ENCODE measurements at places on chromosomes 3 and 15.

- DNase-seq = no peak
These were observed 27.9 kb downstream of the MED12L start for GRCh38 chr3:151113343-151113742.

- no peak for DNase-seq
These were observed 122.9 kb downstream of the AKAP13 start for GRCh38 chr15:85503151-85503799.

- no peak for DNase-seq
These were observed 173.6 kb upstream of the PFN2 start for GRCh38 chr3:150144191-150144708.

DNA sequence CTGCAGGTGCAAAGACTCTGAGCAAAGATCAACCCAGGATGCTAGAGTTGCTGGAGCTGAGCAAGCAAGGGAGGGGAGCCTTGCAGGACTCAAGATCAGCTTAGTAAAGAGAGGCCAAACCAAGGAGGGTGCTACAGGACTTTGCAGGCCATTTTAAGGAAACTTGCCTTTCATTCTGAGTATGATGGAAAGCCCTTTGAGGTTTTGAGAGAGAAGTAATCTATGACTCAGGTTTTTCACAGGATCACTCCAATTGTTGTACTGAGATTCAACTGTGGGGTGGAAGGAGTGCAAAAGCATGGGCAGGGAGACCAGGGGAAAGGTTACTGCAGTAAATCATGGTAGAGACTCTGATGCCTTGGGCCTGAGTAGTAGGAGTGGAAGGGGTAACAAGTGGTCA is 260.4 kb upstream of the GPR149 start:
- DNase-seq = no peak

GRCh38 chr3:66115858-66116654 is 77.3 kb upstream of the MAGI1 start:
- DNase-seq = no peak

DNA sequence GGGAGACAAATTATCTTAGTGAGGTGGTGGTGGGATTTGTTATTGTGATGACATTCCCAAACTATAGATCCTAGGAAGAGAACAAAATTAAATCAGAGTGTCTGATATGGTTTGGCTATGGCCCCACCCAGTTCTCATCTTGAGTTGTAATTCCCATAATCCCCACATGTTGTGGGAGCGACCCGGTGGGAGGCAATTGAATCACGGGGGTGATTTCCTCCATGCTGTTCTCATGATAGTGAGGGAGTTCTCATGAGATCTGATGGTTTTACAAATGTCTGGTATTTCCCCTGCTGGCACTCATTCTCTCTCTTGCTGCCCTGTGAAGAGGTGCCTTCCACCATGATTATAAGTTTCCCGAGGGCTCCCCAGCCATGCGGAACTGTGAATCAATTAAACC is 62.0 kb downstream of the RPL22L1 start:
- DNase-seq = no peak

GRCh38 chr15:85580879-85581278 is 200.5 kb downstream of the AKAP13 start:
- no peak for DNase-seq

- no peak for DNase-seq
These were observed 34.3 kb downstream of the U2SURP start for GRCh38 chr3:143035466-143036211.

GRCh38 chr15:44033894-44034293 is 161.2 kb downstream of the FRMD5 start:
- no peak for DNase-seq

DNA sequence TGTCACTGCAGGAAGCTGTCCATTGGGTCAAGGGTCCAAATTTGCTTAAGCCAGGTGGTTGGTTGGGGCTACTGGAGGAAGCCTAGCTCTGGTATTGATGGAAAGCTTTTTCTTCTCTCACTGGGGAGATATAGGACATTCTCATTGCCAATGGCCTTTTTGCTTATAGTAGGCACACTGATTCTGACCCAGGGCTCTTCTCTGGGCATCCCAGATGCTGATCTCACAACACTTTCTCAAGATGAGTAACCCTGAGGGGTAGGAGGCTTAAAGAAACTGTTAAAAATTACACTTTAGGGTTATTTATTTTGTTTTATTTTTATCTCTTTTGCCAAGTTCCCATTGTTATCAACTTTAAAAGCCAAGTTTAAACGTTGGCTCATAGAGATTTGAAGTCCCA is 337.8 kb downstream of the LRRC3B start:
- no peak for DNase-seq

- DNase-seq = no peak
These were observed 130.8 kb upstream of the TSPAN3 start for GRCh38 chr15:77201665-77202064.

GRCh38 chr3:58063022-58063815 is 55.0 kb downstream of the FLNB start:
- DNase-seq = no peak

GRCh38 chr15:74222240-74223119 is 13.6 kb upstream of the CCDC33 start:
- no peak for DNase-seq

DNA sequence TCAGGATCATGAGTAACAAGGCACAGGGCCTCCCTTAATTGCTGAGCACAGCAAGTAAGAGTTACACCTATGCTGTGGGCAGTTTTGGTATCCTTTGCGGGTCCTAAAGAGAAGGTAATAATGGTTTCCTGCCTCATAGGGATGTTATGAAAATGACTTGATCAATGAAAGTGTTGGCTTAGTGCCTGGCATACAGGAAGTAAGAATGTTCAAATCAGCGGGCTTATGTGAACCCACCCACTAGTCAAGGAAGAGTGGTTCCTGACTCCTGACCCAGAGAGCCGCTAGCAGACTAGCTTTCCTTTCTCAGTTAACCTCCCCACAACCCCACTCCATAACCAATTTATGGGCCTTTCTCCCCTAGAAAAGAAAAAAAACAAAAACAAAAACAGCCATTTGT is 5.2 kb upstream of the ADAMTS9 start:
- no peak for DNase-seq

DNA sequence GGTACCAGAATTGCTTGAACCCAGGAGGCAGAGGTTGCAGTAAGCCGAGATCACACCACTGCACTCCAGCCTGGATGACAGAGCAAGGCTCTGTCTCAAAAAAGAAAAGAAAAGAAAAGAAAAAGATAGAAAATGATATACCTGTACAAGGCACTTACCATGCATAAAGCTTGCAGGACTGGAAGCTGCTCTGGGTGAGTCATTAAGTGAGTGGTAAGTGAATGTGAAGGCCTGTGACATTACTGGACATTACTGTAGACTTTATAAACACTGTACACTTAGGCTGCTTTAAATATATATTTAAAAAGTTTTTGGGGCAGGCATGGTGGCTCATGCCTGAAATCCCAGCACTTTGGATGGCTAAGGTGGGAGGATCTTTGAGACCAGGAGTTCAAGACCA is 99.2 kb downstream of the SLMAP start:
- DNase-seq = no peak

DNA sequence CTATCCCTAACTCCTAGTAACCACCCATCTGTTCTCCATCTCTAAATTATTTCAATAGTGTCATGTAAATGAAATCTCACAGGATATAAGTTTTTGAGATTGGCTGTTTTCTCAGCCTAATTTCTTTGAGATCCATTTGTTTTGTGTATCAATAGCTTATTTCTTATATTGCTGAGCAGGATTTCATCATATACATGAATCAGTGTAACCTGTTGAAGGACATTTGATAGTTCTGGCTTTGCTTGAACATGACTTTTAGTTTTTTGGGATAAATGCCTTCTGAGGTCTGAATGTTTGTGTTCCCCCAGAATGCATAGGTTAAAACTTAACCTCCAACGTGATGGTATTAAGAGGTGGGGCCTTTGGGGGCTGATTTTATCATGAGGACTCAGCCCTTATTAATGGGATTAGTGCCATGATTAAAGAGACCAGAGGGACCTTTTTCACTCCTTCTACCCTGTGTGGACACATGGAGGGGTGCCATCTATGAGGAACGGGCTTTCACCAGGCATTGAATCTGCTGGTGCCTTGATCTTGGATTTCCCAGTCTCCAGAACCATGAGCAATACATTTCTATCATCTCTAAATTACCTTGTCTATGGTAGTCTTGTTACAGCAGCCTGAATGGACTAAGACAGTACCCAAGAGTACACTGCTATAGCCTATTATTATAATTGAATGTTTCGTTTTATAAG is 118.3 kb downstream of the FNDC3B start:
- DNase-seq = no peak

- DNase-seq = no peak
These were observed 91.8 kb downstream of the RYR3 start for GRCh38 chr15:33402600-33402999.

- no peak for DNase-seq
These were observed 85.2 kb upstream of the CHL1 start for GRCh38 chr3:111143-112069.

- no peak for DNase-seq
These were observed 1433.9 kb upstream of the CADM2 start for GRCh38 chr3:83524901-83525300.

DNA sequence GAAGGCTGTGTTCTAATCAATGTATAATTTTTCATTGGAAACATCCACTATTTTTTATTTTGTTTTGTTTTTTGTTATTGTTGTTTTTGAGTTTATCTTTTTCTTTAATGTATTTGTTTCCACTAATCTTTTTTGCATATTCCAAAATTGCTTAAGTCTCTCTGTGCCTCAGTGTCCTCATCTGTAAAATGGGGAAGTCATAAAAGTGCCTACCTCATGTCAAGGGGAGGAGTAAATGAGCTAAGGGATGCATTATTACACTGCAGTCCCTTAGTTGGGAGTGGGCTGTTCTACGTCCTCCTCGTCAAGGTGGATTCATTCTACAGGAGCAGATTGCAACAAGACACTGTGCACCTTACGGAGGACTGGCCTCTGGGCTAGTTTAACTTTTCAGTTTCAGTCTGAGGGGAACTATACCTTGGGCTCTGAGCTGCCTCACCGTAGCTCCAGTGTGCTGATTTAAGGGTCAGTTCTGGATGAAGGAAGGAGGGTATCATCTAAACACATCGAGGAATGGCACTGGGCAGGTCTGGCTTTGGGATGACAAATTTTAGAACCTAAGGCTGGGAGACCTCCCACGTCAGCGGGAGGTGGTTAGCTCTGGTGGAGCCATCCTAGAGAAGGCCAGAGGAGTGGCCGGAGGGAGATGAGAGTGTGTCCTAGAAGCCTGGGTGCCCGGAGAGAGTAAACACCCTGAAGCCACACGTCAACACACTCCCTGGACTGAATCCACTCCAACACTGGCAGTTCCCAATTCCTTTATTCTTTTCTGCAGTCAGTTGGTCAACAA is 5.1 kb upstream of the SRP14 start:
- no peak for DNase-seq

- DNase-seq = no peak
These were observed 915 bp upstream of the APH1B start for GRCh38 chr15:63276342-63277037.

- no peak for DNase-seq
These were observed 143.0 kb downstream of the TNIK start for GRCh38 chr3:171317171-171317570.

GRCh38 chr15:81189583-81190283 is 6.9 kb upstream of the IL16 start:
- DNase-seq = no peak

GRCh38 chr15:71226536-71227455 is 111.5 kb downstream of the THSD4 start:
- no peak for DNase-seq

DNA sequence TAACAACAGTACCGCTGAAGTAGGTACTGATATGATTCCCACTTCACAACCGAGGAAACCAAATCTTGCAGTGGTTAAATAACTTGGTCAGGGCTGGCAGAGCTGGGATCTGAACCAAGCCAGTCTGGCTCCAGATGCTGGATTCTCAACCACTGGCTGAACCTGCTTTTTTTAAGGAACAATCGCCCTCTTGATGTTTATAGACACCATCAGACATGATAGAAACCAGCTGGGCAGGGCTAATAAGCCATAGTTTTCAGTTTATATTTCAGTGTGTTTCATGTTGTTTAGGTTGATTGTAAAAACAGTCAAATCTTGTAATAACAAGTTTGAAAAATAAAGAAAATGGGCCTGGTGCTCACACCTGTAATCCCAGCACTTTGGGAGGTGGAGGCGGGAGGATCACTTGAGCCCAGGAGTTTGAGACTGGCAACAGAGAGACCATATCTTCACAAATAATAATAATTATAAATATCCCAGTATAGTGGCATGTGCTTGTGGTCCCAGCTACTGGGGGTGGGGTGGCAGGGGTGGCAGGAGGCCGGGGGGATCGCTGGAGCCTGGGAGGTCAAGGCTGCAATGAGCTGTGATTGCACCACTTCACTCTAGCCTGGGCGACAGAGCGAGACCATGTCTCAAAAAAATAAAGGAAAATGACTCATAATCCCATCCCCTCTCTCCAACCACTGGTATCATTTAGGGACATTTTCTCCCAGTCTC is 36.7 kb downstream of the XYLB start:
- no peak for DNase-seq

DNA sequence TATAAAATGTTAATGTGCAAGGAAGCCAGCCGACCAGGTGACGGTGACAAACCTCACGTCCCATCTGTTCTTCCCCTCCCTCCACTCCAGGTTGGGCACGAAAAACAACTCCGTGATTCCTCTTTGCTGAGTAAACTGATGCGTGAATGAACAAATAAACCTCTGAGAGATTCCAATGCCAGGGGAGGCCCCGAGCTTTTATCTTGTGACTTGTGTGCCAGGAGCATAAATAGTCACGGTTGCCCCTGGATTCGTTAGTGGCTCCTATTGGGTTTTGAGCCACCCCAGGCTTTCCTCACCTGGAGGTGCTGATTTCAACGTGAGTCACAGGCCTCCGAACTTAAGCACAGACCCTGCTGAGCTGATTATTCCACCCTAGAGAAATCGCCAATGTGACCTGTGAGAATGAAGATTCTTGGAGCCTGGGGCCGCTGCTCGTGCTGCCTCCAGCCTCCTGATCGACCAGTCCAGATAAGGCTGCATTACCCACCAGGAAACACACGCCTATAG is 119.2 kb downstream of the SHQ1 start:
- no peak for DNase-seq

GRCh38 chr15:54815556-54815955 is 381.2 kb downstream of the RSL24D1 start:
- no peak for DNase-seq

GRCh38 chr3:188656196-188656982 is 502.4 kb downstream of the LPP start:
- no peak for DNase-seq

GRCh38 chr3:106176734-106177133 is 307.9 kb upstream of the CBLB start:
- DNase-seq = peak; percentile 6

DNA sequence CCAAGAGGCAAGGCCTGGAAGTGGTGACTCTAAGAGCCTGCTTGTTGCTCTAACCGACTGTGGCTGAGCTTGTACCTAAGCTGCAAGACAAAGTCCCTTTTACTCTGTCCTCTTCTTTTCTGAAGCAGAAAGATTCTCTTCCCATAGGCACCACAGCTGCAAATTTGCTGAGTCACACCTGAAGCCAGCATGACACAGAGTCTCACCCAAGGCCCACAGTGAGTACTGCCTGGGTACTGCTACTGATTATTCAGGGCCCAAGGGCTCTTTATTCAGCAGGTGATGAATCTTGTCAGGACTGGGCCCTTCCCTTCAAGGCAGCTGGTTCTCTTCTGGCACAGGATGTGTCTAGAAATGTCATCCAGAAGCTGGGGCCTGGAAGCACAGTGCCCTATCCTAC is 18.9 kb upstream of the TIGIT start:
- no peak for DNase-seq
